Neuronal stem cell (in vitro differentiated cells): ENCODE measurements at places on chromosomes 12 and 14.

DNA sequence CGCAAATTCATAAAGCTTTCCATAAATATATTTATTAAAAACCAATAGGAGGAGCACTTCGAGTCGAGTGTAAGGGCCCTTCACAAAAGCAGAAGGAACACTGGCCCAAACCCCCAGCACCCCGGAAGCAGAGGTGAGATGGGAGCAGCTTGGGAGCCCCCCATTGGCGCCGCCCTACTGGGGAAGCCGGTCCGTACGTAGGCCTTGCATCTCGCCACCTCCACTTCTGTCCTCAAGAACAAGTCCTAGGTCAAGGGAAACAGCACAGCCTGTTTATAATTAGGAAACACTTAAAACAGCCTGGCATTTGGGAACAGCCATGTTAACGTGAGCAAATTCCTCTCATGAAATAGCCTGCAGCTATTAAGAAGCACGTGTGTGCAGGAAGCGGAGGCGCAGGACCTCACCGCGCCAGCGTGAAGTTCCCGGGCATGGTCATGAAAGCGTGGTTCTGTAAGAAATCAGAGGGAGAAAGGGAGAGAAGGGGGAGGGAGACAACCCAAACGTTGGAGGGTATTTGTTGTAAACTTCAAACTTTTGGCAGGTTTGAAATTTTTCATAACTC, 7.7 kb downstream of the ANKRD9 start:
- no peak for DNase-seq

DNA sequence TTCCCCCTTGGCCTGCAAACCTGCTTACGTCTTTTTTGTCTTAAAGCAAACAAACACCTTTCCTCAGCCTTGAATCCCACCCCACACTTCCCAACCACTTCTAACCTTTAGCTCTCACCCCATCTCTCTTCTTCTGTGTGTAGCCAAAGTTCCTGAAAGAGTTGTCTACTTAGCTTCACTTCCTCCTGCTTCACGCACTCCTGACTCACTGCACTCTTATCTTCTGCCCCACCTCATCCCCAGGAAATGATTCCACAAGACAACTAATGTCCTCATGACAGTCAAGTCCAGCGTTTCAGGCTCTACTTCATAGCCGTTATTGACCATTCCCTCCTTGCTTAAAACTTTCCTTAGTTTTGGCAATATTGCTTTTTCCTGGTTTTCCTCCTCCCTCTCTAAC, 22.4 kb downstream of the EIF2B2 start:
- no peak for DNase-seq

GRCh38 chr14:79602045-79602444, 609.3 kb downstream of the DIO2 start:
- no peak for DNase-seq

GRCh38 chr14:92400579-92401444, 77.8 kb downstream of the SLC24A4 start:
- no peak for DNase-seq

GRCh38 chr14:83777516-83777915, 1752.4 kb upstream of the FLRT2 start:
- DNase-seq = no peak

DNA sequence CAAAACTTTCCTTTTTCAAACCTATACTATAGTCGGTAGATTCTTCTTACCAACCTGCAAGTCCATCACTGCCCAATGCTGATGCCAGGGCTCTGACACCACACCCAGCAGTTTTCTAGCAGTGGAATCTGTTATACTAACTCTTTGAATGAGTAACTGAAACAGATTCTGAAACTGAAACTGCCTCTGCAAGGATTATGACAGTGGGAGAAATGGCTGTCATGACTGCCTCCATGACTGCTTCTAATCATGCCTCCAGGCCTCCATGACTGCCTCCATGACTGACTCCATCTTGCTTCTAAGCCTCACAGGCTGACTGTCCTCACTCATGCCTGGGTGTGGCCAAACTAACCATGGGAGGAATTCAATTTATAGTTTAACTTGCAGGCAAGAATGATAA, 29.4 kb upstream of the OXA1L start:
- DNase-seq = no peak

DNA sequence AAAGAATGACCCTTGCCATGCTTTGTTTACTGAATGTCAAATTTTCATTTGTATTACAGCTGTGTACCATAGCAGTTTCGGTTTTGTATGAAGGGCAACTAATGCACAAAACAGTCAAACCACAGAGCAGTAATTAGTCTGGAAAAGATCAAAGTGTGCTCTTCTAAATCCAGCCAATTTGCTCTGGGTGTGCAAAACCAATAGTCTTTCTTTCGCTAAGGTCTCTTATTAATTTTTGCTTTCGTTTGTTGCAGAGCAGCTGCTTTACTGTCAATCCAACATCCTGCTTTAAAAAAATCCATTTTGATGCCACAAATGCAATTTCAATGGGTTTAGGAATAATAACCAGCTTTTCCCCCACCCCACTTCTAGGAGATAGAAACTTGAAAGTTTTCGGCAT, 114.2 kb downstream of the BRMS1L start:
- no peak for DNase-seq

GRCh38 chr12:63752283-63752682, 27.4 kb upstream of the RXYLT1 start:
- DNase-seq = no peak

DNA sequence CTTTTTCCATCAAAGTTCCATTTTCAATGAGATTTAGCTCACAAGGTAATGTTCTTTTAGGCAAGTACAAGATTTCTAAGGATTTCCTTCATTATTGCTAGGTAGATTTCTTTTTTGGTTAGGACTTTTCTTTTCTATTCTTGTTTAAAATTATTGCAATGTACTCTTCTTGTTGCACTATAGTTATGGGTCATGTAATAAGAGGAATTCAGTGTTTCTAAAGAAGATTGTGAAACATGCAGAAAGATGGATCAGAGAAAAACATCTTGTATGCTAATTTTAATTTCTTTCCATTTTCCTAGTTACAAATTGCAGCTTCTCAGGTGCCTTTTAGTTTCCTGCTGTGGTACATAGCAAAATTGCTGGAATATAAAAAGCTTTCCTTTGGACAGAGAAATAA, 56.1 kb downstream of the BTG1 start:
- no peak for DNase-seq

GRCh38 chr14:34906287-34906686, 31.1 kb upstream of the BAZ1A start:
- DNase-seq = no peak

DNA sequence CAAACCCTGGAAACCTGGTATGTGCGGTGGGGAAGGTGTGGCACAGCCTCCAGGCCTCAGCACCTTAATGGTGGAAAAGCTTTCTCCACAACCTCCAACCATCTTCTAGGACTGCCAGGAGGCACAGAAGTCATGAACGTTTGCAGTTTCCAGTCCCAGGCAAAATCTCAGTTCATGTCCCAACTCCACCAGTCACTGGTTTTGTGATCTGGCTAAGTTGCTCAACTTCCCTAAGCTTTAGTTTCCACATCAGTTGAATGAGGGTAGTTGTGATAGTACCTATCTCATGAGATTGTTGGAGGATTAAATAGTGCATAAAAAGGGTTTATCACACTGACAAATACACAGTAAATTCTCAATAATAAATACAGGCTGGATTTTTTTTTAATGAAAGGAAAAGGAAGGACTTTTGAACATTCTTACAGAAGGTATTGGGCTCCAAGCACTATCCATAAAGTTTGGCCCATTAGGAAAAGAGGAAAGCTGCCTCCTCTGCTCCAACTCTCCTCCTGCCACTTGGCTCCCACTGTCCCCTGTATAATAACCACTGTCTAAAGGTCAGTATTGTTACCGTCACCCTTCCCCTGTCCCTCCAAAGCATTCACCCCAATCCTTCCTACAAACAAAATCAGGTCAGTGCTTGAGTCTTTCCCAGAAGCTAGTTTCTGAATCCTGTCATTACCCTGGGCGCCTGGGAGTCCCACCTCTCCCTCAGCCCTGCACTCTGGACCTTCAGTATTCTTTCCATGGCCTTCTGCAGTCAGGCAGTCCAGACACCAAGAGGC, 6.3 kb downstream of the PCK2 start:
- no peak for DNase-seq

DNA sequence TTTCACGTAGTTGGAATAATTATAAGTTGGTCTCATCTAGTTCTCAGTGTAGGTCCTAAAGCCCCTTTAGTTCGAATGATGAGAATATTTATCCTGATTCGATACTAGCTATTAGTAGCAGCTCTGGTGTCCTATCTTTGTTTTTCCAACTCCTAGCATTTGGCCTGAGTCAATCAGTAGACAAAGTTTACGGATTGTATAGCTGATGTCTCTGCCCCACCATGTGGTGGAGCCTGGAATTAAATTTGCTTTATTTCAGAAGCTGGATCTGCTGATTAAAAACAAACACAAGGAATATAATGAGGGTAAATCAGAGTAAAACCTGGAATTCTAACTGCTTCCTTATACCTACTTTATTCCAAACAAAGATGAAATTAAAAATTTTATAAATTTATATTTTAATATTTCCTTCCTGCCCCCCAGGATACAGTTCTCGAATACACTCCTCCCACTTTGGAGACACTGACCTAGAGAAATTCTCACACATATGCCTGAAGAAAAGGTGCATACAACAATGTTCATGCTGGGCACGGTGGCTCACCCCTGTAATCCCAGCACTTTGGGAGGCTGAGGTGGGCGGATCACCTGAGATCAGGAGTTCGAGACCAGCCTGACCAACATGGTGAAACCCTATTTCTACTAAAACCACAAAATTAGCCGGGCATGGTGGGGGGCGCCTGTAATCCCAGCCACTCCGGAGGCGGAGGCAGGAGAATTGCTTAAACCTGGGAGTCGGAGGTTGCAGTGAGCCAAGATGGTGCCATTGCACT, 7.6 kb upstream of the BRMS1L start:
- DNase-seq = no peak

DNA sequence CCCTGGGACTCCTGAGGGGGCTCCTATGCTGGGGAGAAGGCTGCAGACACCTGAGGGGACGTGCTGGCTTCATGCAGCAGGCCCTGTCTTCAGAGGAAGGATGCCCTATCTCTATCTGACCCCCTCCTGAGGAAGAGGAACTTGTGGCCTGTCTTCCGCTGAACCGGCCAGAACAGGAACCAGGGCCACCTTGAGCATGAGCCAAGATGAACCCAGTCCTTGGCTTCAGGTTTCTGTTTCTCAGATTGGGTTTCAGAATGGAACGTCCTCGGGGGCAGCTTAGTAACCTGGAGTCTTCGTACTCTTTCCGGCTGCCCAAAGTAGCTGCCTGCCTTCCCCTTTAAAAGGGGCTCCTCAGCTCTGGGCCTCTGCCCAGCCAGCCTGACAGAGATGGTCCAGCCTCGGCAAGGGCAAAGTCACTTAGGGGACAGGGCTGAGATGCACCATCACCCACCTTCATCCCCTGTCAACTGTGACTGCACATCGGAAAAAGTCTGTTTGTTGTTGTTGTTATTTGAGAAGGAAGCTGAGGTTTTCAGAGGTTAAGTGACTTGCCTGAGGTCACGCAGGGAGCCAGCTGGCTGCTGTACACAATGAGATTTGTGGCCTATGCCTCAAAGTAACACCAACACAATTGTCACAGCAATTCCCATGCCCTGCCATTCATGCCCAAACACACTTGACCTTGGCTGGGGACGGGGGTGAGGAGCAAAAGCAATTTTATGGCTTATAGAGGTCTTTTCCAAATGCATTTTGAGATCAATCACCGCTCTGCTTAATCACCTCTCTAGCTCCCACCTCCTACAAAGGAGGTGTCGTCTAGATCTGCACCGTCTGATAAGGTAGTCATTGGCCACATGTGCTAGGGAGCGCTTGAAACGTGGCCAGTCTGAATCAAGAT, 13.4 kb downstream of the ASB2 start:
- no peak for DNase-seq

GRCh38 chr14:24632336-24632735, 1.7 kb downstream of the GZMB start:
- no peak for DNase-seq

DNA sequence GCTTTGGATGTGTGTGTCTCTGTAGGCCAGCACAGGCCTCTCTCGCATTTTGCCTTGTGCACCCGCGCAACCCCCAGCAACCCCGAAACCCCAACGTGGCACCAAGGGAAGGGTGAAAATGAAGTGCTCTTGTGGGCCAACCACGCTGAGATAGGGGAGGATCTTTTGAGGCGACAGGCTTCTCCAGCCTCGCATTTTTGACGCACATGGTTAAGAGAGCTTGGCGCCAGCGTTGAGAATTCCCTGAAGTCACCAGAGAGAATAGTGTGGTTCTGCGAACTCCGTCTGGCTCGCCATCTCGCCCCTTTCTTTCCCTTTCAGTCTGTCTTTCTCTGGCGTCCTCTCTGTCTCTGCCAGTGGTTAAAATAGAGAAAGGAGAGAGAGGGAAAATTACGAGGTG, 1.9 kb upstream of the TBX3 start:
- DNase-seq = no peak

DNA sequence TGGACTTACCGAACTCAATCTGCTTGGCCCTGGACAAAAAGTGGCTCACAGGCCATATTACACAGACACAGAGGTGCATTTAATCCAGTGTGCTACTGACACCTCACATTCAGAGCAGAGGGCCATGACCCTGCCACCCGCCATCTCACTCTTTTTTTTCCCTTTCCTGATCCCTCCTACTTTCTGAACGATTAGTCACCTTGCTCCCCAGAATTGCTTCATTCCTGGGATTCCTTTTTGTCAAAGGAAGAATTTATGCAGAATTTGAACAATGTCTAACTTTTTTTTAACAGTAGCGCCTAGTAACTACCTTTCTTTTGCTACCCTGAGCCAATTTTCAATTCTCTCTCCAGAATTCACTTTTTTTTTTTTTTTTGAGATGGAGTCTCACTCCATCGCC, 4.6 kb downstream of the PKP2 start:
- DNase-seq = peak; percentile 40

DNA sequence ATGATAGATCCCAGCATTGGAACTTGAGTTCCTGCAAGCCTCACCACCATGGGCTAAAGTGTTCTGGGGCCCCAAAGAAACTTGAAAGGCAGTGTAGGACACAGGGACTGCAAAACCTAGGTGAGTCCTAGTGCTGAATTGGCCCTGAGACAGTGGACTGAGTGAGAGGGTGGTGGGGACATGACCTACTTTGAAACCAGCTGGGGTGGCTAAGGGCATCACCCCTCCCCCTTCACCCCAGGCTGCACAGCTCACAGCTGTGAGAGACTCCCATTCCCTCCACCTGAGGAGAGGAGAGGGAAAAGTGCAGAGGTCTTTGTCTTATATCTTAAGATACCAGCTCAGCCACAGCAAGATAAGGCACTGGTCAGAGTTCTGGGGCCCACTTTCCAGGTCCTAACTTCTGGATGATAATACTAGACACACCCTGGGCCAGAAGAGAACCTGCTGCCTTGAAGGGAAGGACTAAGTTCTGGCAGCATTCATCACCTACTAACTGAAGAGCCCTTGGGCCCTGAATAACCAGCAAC, 62.5 kb downstream of the MAPKAPK5 start:
- no peak for DNase-seq

- DNase-seq = no peak
Observed at GRCh38 chr14:53927171-53927570, 29.5 kb downstream of the BMP4 start.

- no peak for DNase-seq
Observed at GRCh38 chr12:93778306-93778705, 101.1 kb downstream of the CRADD start.

GRCh38 chr14:101600891-101601605, 39.8 kb downstream of the DIO3 start:
- no peak for DNase-seq

- peak; percentile 47 for DNase-seq
Observed at GRCh38 chr12:95446506-95446900, 27.4 kb upstream of the METAP2 start.
